ENCODE measurements at places on chromosomes 2 and 18.

DNA sequence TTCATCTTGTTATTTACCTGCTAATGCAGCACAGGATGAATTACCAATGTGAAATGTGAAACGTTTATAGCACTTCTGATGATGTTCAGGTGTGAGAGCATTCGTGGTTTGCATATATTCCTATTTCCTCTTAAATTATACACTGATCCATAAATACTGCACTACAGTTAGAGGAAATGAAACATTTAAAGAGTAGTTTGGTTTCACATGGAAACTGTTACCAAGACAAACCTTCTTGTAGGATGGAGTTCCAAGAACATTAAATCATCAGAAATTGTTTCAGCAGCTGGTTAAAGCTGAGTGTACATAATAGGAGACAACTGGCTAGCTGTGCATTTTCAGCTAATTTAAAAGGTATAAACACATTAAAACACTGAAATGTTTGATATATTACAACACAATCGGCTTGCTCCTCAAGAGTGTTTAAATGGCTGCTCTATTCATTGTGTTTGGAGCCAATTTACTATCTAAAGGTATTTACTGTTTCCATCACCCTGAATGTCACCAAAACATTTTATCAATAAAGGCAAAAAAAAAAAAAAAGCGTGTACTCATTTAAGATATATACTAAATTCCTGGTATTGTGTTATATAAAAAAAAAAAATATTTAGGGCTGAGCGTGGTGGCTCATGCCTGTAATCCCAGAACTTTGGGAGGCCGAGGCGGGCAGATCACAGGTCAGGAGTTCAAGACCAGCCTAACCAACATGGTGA lies 100.6 kb downstream of the DYM start:
- DNase-seq = no peak

- DNase-seq = no peak
These were observed 120.0 kb downstream of the GALR1 start for GRCh38 chr18:77369644-77370043.

GRCh38 chr2:241882091-241882625 lies 12.6 kb downstream of the RTP5 start:
- no peak for DNase-seq

- no peak for DNase-seq
These were observed 68.5 kb downstream of the MTA3 start for GRCh38 chr2:42636934-42637333.

DNA sequence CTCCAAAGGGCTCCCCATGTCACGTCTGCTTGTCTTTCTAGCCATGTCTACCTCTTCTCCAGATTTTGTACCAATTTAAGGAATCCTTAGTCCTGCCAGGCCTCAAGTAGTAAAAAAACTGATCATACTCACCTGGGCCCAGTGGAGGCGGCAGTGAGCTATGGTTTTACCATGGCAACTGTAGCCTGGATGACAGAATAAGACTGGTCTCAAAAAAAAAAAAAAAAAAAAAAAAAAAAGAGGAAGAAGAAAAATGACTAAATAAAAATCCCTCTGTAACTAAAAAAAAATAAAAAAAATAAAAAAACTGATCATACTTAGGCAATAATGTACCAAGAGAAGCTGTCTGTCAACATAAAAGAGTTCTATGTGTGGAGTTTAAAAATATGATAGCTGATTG lies 221.6 kb downstream of the NR4A2 start:
- DNase-seq = no peak

DNA sequence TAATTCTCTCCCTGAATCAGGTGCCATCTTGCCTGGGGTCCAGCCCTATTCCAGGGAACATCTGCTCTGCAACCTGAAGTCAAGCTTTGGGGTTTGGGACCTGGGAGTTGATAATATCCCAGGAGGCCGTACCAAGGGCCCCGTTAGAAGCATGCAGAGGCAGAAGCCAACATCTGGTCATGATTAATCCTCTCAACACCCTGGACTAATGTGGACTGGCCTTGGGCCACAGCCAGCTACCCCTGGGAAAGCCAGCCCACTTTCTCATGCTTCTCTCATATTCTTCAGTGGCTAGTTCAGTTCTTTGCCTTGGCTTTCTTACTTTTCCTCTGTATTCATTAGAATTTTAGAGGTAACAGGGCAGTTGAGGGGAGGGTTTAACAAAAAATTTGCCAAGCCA lies 515.6 kb upstream of the NRP2 start:
- no peak for DNase-seq

- no peak for DNase-seq
These were observed 24.0 kb upstream of the ZNF516 start for GRCh38 chr18:76518860-76519538.

DNA sequence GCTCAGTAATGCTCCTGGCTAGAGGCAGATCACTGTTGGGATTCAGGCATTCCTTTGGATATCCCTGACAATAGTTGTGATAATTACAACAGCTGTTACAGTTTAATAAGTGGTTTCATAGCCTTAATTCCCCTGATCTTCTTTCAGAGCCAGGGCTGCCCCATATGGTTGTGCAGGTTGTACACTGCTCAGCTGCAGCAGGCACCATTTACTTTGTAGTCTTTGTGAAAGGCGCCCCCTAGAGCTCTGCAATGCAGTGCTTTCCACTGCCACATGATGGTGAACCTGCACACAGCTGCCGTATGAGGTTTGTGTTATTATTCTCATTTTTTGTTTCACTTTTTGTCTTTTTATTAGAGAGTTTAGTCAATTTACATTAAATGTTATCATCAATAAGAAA lies 239.1 kb downstream of the KCNS3 start:
- no peak for DNase-seq

GRCh38 chr2:205781244-205781931 lies 99.1 kb downstream of the NRP2 start:
- no peak for DNase-seq

GRCh38 chr2:114935031-114935430 lies 492.6 kb downstream of the DPP10 start:
- no peak for DNase-seq

- DNase-seq = no peak
These were observed 147.3 kb upstream of the NRP2 start for GRCh38 chr2:205535001-205535400.

- no peak for DNase-seq
These were observed 28.6 kb upstream of the NFU1 start for GRCh38 chr2:69465513-69466456.

- no peak for DNase-seq
These were observed 398.0 kb upstream of the MEIS1 start for GRCh38 chr2:66036948-66037347.

- DNase-seq = no peak
These were observed 144.9 kb downstream of the L3MBTL4 start for GRCh38 chr18:6269660-6270332.

DNA sequence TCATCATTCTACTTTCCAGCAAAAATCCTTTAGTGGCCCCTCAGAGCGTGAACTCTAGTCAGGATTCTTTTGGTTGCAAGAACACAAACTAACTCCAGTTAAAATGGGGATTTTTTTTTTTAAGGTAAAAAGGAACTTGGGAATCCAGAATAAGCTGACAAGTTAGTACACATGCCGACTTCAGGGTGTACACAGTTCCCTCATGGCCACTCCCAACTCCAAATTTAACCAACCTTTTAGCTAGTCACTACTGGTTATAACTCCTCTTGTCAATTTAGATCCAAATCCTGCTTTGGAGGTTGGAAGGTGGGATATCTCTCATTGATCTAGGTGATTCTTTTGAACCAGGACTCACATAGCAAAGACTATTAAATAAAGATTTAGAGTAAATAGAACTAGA lies 5.0 kb upstream of the PGAP1 start:
- DNase-seq = no peak

- DNase-seq = no peak
These were observed 351.9 kb upstream of the SMIM21 start for GRCh38 chr18:75779450-75779849.

DNA sequence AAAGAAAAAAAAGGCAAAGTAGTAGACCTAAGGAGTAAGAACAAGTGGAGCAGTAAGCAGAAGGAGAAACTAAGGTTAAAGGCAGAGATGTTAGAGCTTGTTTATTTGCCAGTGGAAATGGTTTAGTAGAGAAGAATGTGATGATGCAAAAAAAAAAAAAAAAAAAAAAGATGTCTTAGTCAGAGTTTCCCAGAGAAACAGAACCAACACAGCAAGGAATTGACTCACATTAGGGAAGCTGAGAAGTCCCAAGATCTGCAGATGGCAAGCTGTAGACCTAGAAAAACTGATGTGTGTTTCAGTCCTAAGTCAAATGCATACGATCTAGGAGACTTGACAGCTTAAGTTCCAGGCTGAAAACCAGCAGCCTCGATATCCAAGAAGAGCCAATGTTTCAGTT lies 1548.8 kb upstream of the LRRTM1 start:
- DNase-seq = no peak

DNA sequence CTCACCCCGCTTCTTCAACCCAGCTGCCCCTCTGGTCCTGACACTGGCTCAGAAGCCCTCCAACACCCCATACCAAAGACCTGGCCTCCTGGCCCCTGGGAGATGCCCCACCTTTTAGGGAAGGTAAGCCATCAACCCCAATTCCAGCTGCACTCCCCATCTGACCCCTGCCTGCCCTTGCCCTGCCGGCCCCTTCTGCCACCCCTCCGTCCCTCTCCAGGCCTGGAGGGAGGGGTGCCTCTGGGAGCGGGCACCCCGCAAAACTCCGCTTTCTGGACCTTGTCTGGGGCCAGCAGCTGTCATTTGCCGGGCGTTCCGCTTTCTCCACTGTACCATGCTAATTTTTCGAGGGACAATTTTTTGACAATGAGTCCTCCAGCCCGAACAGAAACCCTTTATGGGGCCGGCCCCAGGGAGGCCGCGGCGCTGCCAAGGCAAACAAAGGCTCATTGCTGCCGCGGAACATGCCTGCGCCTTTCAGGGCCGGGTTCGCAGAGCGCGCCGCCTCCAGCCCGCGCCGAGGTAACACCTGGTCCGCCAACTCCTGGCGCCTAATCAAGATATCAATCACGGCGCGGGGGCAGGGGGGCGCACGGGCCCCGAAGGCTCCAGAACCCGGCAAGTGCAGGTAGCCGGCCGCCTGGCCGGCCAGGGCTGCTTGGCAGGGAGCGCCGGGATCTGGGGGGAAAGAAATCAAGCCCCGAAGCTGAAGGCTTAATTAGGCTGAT lies 96.0 kb downstream of the INHBB start:
- no peak for DNase-seq

GRCh38 chr2:204133476-204133875 lies 196.9 kb downstream of the ICOS start:
- DNase-seq = no peak

- no peak for DNase-seq
These were observed 102.4 kb upstream of the DCC start for GRCh38 chr18:52237551-52237950.

- no peak for DNase-seq
These were observed 76.4 kb downstream of the EPHA4 start for GRCh38 chr2:221495731-221496130.

- no peak for DNase-seq
These were observed 185.5 kb upstream of the NRP2 start for GRCh38 chr2:205496772-205497171.

DNA sequence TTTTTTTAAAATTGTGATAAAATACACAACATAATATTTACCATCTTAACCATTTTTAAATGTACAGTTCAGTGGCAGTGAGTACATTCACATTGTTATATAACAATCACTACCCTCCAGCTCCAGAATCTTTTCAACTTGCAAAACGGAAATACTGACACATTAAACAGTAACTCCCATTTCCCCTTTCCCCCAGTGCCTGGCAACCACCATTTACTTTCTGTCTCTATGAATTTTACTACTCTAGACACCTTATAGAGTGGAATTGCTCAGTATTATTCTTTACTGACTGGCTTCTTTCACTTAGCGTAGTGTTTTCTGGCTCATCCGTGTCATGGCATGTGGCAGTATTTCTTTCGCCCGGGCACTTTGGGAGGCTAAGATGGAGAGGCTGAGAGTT lies 32.6 kb downstream of the FASTKD2 start:
- DNase-seq = no peak

DNA sequence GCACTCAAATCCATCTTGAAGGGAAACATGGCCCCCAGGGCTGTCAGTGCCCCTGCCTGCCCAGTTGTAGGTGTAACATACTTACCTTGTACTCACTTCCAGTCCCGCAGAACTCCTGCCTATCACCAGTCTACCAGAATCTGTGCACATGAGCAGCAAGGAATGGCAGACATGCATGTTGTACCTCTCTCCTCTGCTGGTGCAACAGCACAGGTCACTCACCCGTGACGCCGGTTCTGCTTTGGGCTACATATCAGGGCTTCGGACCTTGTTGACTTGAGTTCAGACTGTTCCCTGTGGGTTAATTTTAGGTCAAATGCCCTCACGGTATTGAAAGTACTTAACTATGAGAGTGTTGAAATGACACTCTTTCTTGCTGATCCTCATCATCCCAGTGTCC lies 215.7 kb downstream of the TPGS2 start:
- no peak for DNase-seq

GRCh38 chr2:16127276-16127940 lies 187.1 kb downstream of the MYCN start:
- no peak for DNase-seq

- no peak for DNase-seq
These were observed 59.3 kb upstream of the MAP4K4 start for GRCh38 chr2:101638181-101638711.

DNA sequence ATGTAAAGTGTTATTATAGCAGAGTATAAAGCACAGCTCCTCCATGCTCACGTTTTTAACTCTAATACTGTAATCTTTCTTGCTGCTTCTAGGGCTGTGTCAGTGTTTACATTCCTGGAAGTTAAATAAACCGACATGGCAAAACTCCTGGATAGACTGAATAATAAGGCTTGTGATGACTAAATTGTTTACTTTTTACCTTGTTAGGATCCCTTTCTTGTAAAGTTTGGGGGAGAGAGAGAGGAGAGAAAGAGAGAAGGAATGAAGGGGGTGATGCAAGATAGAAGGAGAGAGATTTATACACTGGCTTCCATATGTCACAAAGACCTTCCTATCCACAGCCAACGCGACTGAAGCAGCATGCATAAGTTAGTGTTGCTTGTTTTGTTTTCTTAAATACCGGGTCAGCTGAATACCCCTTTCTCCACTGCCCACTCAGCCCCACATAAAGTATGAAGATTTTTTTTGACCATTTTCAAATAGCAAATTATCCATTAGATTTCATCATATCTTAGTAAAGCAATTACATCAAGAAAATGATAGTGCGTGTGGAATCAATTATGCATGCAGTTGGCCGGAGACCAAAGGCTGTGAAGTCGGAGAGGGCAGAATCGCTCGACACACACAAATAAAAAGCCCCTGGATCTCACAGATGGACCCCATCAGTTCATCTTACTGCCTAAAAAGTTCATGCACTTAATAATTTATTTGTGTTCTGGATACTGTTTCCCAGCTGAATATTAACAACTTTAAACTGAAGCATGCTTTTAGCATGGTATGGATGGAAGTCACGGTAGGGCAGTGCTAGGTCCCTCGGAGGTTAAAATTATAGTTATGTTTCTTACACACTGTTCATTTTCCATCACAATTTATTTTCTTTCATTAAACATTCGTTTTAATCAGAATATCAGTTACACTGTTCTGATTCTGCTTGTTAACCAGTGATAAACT lies 20.1 kb downstream of the BCL11A start:
- no peak for DNase-seq

DNA sequence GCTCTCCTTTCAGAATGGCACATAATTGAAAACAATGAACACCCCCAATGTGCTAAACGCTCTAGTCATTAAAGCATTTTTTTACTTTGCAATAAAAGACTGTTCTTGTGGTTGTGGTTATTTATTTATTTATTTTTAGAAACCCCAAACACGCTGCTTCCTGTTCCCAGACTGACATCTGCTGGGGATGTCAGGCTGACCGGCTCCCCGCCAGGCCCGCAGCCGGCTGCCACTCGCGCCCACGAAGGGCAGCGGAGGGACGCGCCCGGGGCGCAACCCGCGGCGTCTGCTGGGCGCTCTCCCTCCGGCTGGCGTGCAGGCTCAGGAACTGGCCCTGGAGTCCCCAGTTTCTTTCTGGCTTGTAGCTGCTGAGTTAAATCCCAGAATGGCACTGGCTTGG lies 83.1 kb upstream of the SP3 start:
- DNase-seq = no peak

Data from 8988T (cell line).